ENCODE measurements at places on chromosomes 3 and 15.

GRCh38 chr3:187267306-187267705 lies 24.2 kb downstream of the MASP1 start:
- DNase-seq, result no peak

DNA sequence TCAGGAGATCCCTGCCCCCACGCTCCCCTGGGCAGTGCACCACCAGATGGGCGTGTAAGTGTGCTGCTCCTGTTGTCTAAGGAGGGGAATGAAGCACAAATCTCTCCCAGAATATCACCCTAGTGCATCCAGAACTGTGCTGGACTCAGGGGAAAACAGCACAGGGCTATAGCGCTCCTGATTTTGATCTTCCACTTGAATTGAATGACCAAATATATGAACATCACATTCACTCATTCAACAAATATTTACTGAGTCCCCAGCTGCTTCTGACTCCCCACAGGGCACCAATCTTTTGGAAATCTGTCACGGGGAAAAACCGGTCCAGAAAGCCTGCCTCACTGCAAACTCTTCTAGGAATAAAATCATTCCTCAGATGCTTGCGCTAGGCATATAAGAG lies 2.4 kb downstream of the CPLX3 start:
- no peak for DNase-seq

GRCh38 chr15:66025972-66026371 lies 156.7 kb downstream of the RAB11A start:
- DNase-seq, result no peak

GRCh38 chr15:73991726-73992593 lies at the start of gene STOML1:
STOML1 (minus strand) TSS chr15:73992295; CDS start chr15:73992223, 72 bp downstream.
- peak; percentile 95 for DNase-seq

DNA sequence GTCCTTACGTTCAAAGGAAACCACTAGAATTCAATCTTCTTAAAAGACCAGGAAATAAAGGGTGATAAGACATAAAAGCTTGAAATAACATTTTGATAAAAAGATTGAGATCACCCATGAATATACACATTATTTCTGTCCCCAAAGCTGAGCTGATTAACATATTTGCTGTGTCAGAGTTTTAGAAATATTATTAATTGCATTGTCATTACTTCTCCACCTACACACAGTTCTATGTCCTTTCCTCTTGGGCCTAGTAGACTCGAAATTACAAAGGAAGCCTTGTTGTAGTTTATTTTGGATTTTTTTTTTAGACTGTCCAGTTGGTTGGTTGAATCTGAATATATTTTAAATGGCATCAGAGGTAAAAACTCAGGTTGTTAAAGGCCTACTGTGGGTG lies 81.0 kb upstream of the NR2E3 start:
- DNase-seq, result no peak

DNA sequence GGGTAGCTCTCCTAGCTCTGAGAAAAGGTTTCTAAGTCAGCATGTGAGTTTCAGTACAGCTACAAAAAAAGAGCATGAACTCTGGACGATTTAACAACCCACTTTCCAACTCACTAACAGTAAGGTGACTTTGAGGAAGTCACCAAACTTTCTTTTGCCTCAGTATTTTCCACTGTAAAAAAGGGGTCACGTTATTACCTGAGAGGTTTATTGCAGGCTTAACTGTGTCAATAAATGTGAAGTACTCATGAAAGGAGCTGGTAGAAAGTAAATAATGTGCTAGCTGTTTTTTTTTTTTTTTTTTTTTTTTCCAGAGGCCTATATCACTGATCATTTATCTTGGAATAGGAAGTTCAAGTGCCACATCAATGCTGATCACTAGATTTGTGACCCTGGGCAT lies 89.3 kb downstream of the PLSCR2 start:
- no peak for DNase-seq

- no peak for DNase-seq
These were observed 479.8 kb downstream of the NAALADL2 start for GRCh38 chr3:175338775-175339535.

- DNase-seq, result no peak
These were observed 276.7 kb downstream of the SLC9A9 start for GRCh38 chr3:143571548-143571947.

DNA sequence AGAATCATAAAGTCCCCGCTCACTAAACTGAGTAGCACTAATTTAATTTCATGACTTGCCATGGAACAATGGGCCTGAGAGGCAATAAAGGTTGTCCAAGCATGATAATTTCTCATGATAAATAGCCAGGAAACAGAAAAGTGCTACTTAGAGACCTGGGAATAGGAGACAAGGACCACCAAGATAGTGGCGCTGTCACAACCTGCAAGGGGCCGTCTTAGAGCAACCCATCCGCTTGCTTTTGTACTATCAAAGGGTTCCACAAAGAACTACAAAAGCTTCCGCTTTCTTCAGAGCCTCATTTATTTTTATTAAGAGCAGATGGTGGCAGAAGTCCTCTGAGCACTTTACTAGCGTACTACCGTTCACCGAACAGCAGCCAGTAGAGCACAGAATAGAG lies 421.7 kb upstream of the GRM7 start:
- no peak for DNase-seq

GRCh38 chr3:61861410-61861809 lies 300.0 kb downstream of the PTPRG start:
- DNase-seq, result no peak

GRCh38 chr15:62051166-62051565 lies 9.1 kb downstream of the VPS13C start:
- no peak for DNase-seq

Measured in femur (tissue), 1 donor.